ENCODE measurements at places on chromosomes 5 and 9. TPM values are rescaled to one million over a fixed set of nuclear protein-coding genes. Genes with fewer than 3 reads are reported as not detected.

Gene PCDHA9
- total RNA-seq = not detected

Gene LHX6
- total RNA-seq = not detected

Gene TAS2R1
- total RNA-seq = not detected

Gene FAM221B
- total RNA-seq = not detected
